B cell (primary cell): ENCODE measurements at places on chromosomes 5 and 9.

GRCh38 chr5:104018299-104018698 is 455.7 kb upstream of the NUDT12 start:
- DNase-seq, result no peak

- no peak for DNase-seq
These were observed 42.1 kb downstream of the TIMD4 start for GRCh38 chr5:156920861-156921431.

DNA sequence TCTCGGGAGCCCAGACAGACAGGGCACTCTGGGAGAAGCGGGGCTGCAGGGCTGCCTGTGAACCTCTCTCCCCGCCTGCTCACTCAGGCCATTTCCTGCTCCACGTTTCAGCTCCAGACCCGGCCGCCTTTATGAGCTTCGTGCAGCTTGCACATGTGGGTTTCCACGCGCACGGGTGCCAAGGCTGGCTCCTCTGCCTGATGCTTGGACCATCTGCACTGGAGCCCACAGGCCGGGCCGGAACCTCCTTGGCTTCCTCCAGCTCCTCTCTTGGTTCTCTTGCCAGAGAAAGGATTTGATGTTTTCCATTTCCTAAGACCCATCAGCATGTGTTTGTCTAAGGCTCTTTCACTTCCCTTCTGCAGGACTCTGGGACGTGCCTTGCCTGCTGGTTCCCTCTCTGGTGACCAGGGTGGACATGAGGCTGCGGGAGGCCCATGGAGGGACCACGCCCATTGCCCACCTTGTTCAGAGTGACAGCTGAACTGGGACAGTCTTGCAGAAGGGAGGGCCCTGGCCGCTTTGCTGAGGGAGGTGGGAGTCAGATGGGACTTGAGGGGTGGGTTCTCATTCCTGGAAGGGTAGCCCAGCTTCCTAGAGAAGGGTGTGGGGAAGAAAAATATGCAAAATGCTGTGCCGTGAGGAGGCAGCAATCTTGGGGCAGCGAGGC is 23.3 kb upstream of the COL5A1 start:
- DNase-seq, result no peak

GRCh38 chr5:32017692-32018367 is 156.3 kb downstream of the GOLPH3 start:
- DNase-seq, result no peak

GRCh38 chr5:10885026-10885425 is 124.0 kb upstream of the DAP start:
- DNase-seq, result no peak

DNA sequence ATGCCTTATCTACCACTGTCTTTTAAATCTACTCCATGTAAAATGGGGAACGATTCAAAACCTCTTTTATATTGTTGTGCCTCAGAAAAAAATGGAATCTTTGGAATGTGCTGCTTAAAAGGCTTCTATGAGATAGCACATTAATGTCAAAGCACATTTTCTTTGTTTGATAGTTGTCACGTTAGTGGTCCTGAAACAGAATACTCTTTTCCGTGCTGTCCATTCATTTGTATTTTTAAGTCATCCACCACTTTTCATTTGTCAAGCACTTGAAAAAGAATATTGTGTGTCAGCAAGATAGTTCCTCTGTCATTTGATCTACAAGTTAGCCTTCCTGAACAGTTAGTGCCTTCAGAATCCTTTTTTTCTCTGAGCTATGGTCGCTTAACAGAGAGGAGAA is 246.9 kb downstream of the MAST4 start:
- no peak for DNase-seq

DNA sequence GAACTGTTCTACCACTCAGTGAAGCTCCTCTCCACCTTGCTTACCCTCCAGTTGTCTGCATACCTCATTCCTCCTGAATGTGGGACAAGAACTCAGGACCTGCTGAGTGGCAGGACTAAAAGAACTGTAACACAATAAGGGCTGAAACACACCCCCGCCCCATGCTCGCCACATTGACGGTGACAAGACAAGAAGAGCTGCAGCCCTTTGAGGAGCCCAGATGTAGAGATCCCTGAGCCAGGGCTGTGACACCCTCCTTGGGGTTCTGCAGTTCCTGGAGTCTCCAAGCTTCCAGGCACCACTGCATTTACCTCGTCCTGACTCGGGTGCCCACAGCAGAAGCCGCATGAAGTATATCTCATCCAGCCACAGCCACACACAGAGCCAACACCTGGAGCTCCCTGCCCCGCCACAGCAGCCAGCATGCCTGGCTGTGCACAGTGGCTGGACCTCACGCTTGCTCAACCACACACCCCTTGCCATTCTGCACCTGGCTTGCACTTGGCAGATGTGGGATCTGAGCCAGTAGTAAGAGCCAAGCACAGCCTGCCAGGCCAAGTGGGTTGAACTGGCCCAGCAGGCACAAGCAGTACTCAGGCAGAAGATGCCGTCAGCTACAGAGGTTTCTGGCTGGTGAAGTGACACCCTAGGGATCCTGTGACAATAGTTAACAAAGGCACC is 166.1 kb downstream of the RNF180 start:
- no peak for DNase-seq

DNA sequence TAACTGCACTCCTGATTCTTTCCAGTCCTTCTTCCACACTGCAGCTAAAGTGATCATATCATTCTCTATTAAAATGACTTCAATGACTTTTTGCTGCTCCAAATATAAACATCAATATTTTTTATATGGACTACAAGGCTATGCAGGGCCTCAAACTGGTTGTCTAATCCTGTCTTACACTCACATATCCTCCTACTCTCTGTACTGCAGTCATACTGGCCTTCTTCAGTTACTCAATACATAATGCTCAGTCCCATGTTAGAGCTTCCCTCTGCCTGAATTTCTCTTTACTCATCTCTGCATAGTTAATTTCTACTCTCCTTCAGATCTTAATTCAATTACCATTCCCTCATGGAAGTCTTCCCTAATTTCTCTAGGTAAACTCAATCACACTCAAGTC is 3.4 kb downstream of the MEIKIN start:
- DNase-seq, result no peak

- DNase-seq, result no peak
These were observed 133.7 kb downstream of the DIRAS2 start for GRCh38 chr9:90508940-90509339.

- no peak for DNase-seq
These were observed 69.3 kb upstream of the EGFLAM start for GRCh38 chr5:38189081-38189504.
